ENCODE measurements at places on chromosomes 2 and 18.
A peak's percentile ranks its signal among the peaks of the same experiment; 100 is the strongest.

- DNase-seq, result no peak
These were observed 107.8 kb upstream of the LTBP1 start for GRCh38 chr2:32838949-32839348.

DNA sequence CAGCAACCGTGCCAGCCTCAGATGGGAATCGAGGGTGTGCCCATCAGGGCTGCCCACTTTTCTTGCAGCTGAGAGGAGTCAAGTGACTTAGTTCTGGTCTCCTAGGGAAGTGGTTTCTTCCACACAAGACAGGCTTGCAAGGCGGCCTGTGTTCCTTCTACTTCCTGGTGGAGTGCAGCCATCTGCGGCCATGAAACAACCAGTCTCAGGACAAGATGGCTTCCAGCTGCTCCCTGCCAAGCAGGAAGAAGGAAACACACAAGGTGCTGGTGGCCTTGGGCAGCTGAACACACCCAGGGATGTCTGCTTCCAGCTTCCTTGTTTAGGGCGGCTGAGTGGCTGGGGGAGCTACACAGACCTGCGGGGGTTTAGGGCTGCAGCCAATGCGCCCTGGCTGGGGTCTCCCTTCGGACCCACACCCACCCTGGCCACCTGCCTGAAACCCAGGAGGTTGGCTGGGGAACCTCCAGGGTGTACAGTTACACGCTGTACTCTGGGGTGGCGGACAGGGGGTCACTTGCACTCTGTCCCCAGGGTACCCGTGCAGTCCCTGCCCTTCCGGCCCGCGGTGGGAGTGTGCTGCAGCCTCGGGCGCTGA lies 34.7 kb downstream of the PTPN18 start:
- DNase-seq, result no peak

DNA sequence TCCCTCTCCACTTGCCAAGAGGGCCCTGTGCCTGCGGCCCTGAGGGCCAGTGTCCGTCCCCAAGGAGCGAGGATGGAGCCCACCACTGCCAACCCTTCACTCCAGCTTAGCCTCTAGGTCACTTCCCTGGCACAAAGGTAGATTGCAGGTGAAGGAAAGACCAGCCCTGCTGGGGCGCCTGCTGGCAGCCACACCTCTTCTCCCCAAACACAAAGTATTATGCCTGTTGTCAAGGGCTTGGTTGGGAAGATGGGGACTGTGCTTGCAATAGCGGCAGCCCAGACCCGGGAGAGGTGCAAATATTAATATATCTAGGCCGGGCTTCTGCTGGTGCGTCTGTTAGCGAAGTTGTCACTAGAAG lies 7.7 kb downstream of the KCNF1 start:
- DNase-seq, result no peak

- DNase-seq, result no peak
These were observed 106.7 kb downstream of the METTL8 start for GRCh38 chr2:171327043-171327496.

- DNase-seq, result no peak
These were observed 375.9 kb downstream of the TNS1 start for GRCh38 chr2:217626926-217627325.

DNA sequence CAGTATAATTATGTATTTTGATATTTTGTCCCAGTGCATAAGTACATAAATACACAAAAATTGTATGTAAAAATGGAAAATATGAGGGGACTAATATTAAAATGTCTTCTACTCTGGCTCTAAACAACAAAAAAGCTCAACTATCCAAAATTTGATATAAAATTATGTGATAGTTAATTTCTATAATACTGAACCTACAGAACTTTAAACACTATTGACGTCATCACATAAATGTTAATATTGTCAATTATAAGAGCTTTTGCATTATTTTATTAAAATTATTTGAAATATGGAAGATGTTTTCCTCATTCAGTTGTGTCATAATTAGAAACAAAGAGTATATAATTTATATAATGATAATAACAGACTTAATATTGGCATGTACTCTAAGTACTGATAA lies 1139.7 kb upstream of the TMEFF2 start:
- no peak for DNase-seq

- peak; percentile 83 for DNase-seq
These were observed 17.8 kb upstream of the CD8A start for GRCh38 chr2:86808315-86809161.

- no peak for DNase-seq
These were observed 396.1 kb downstream of the TDRD15 start for GRCh38 chr2:21519821-21520220.

GRCh38 chr18:32427084-32427900 lies 43.4 kb downstream of the GAREM1 start:
- DNase-seq, result no peak

DNA sequence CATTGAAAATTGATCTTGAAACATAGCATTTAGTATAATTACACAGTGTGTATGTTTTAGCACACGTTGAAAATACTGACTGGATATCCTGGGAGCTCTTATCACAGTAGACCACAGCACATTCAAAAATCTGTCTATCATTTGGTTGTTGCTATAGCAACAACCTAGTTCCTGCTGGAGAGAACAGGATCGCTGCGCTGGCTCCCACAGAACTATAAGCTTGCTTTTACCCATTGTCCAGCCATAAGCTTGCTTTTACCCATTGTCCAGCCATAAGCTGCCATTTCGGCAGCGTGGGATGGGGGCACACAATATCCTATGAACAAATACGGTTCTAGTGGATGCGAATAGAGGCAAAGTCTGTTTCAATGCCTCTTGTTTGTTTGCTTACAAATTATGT lies 70.4 kb upstream of the ST6GAL2 start:
- no peak for DNase-seq

- no peak for DNase-seq
These were observed 400.5 kb upstream of the TCF4 start for GRCh38 chr18:55988537-55988936.

GRCh38 chr2:16622399-16622968 lies 43.1 kb downstream of the CYRIA start:
- DNase-seq, result no peak

- no peak for DNase-seq
These were observed 439.2 kb upstream of the REG3G start for GRCh38 chr2:78586316-78586715.

- DNase-seq, result no peak
These were observed 21.9 kb downstream of the NRP2 start for GRCh38 chr2:205704127-205704741.

GRCh38 chr18:45749918-45750689 lies 26.1 kb downstream of the SLC14A1 start:
- no peak for DNase-seq

- peak; percentile 39 for DNase-seq
These were observed 50.7 kb upstream of the PAIP2B start for GRCh38 chr2:71277536-71278103.

Data from SW 1271 (cell line).